Osteoblast (primary cell): ENCODE measurements at places on chromosomes 3 and 15. TPM values are rescaled to one million over a fixed set of nuclear protein-coding genes. Genes with fewer than 3 reads are reported as not detected.

DNA sequence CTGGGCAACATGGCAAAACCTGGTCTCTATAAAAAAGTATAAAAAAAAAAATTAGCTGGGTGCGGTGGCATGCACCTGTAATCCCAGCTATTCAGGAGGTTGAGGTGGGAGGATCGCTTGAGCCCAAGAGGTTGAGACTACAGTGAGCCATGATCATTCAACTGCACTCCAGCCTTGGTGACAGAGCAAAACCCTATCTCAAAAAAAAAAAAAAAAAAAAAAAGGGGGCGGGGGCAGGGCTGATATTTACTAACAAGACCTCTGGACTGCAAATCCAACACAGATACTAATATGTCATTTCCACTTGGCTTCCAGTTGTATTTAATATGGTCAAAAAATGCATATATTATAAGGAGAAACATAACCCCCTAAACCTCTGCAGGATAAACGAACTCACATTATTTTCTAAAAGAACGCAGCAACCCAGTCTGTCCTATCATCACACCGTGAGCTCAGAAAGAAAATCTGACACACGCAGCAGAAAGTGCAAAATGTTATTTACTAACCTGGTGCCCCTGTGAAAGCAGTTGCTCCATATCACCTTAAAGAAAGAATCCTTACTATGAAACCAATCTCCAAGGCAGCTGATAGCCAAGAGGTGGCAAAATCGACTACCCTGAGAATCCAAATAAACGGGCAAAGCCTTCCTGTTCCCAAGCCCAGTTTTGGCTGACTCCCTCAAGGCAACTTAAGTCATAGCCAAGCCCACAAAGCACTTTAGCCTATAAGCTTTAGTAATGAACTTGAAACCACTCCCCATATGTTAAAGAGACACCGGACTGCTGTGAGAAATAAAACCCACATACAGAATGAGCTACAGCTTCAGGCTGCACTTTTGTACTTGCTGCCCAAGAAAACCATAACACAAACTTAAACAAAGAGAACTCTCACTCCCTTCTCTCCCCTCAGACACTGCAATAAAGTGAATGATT lies 39.3 kb downstream of the PLD1 start:
- peak overlapping the region; percentile 87 for H3K27ac ChIP-seq
- peaks cover 19% of the 10 kb centered on the region for H3K4me1 ChIP-seq
- H3K27me3 ChIP-seq = no peaks in the 10 kb centered on the region
- peak overlapping the region; percentile 80 for H3K4me3 ChIP-seq
- H3K36me3 ChIP-seq = no peaks in the 10 kb centered on the region

DNA sequence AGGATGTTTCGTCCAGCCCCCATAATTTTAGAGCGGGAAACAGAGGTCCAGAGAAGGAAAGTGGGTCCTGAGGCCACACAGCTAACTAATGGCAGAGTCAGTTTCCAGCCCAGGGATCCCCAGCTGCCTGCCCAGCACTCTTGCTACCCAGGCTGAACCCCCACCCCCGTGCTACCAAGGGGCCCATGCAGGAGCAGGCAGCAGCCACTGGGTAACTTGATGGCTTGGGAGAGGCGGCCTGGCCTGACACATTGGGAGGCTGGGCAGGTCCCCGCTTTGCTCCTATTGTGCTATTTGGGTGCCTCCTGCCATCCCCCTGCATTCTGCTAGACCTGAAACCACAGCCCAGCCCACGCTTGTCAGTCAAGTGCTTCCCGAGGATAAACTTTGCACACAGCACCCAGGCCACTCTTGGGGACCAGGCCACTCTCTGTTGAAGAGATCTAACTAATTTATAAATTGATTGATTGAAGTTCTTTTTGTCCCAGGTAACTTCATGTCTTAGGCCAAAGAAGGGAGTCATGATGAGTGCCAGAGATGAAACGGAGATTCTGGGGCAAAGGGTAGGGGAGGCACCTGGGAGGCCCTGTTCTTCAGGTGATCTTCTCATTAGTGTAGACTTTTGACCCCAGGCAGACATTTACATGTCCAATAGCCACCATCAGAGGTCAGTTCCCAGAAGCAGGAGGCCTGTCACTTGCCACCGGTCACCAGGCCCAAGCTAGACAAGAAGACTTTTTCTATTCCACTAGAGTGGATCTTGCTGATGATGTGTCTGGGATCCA lies 7.0 kb downstream of the PAK6 start:
- no peak overlapping the region for H3K4me3 ChIP-seq
- DNase-seq = peak; percentile 53
- H3K36me3 ChIP-seq = no peaks in the 10 kb centered on the region
- peaks cover 4% of the 10 kb centered on the region for H3K4me1 ChIP-seq

GRCh38 chr15:32879980-32880379 lies 162.2 kb downstream of the GREM1 start:
- no peak overlapping the region for H3K4me3 ChIP-seq
- no peaks in the 10 kb centered on the region for H3K27me3 ChIP-seq
- no peaks in the 10 kb centered on the region for H3K4me1 ChIP-seq
- no peak overlapping the region for H3K27ac ChIP-seq
- no peak for DNase-seq
- H3K36me3 ChIP-seq = no peaks in the 10 kb centered on the region

DNA sequence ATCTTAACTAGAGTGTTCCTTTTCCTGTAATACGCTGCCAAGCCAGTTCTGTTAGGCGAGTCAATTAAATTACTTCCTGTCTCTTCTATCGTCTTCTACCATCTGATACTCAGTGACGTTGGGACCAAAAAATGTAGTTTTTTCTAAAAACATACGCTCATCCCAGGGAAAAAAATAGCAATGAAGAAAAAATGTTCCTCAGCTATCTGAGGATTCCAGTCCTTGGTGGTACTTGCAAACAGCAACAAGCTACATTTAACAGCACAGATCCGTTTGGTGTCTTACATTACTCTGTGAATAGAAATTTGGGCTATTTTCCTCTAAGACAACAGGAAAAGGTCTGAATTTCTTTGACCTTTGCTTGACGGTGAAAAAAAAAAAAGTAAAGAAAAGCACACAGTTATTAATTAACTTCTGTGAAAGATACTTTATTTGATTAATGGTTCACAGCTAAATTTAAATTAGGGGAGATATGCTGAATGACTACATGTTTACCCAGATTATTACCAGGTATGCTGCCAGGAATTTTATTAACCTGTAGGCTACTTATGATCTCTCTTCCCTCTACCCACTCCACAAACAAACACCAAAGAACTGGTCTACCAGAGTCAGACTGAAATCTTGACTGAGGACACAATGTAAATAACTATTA lies 254.4 kb upstream of the ZPLD1 start:
- no peak for DNase-seq
- peaks cover 44% of the 10 kb centered on the region for H3K4me1 ChIP-seq
- H3K27me3 ChIP-seq = no peaks in the 10 kb centered on the region
- H3K4me3 ChIP-seq = peak overlapping the region; percentile 3

The TARS3 gene
- 8.7 and 15.0 TPM in 2 replicates for total RNA-seq

DNA sequence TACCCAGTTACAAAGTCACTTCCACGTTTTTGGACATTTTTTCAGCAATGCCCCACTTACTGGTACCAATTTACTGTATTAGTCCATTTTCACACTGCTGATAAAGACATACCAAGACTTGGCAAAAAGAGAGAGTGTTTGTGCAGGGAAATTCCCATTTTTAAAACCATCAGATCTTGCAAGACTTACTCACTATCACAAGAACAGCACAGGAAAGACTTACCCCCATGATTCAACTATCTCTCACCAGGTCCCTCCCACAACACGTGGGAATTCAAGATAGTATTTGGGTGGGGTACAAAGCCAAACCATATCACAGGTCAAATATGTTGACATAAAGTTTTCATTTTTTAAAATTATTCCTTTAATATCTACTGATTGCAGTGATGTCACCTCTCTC lies 16.2 kb upstream of the ABI3BP start:
- DNase-seq = no peak
- no peaks in the 10 kb centered on the region for H3K36me3 ChIP-seq
- peaks cover 31% of the 10 kb centered on the region for H3K4me1 ChIP-seq
- no peaks in the 10 kb centered on the region for H3K27me3 ChIP-seq
- peak overlapping the region; percentile 99 for H3K27ac ChIP-seq

DNA sequence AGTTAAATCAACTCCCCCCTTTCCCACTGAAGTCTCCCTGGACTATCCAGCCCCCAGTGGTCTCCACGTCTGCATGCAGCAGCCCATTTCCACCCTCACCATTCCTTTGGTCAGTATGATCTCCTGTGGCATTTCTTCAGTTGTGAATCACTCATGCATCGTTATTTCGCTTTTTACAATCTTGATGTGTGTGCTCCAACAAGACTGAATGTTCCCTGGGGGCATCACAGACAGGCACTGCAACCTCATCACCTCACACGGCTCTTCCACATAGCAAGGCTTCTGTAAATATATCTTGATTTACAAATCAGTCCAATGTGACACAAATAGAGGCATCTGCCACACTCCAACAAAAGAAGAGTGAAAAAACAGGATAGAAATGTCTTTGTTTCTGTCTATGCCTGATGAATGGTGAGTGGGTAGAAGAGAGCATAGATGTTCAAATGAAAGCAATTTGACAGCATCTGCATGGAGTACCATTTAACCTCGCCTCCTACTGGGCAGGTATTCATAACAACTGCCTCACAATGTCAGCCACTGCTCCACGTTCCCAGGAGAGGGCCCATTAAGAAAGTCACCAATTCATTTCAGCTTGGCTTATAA lies 5.2 kb downstream of the HEG1 start:
- no peak for DNase-seq
- peaks cover 50% of the 10 kb centered on the region for H3K4me1 ChIP-seq
- H3K27me3 ChIP-seq = no peaks in the 10 kb centered on the region
- no peak overlapping the region for H3K4me3 ChIP-seq

The MME gene
- 102 and 261 TPM in 2 replicates for total RNA-seq
